ENCODE measurements at places on chromosomes 13 and 19.

DNA sequence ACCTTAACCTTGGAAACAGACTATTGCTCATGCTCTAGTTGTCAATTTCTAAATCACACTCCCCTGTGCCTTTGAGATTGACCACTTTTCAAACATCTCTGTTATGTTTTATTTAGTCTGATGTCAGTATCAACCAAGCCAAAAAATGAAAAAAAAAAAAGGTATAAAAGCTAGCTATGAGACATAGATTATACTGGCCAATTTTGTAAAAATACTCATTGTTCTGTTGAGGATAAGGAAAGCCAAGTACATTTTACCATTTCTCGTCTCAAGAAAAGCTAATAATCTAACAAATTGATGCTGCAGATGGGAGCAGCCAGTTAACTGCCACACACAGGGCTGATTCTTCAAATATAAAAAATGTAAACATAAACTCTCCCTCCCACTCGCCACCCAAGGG, 572.6 kb upstream of the KLF12 start:
- DNase-seq = no peak

DNA sequence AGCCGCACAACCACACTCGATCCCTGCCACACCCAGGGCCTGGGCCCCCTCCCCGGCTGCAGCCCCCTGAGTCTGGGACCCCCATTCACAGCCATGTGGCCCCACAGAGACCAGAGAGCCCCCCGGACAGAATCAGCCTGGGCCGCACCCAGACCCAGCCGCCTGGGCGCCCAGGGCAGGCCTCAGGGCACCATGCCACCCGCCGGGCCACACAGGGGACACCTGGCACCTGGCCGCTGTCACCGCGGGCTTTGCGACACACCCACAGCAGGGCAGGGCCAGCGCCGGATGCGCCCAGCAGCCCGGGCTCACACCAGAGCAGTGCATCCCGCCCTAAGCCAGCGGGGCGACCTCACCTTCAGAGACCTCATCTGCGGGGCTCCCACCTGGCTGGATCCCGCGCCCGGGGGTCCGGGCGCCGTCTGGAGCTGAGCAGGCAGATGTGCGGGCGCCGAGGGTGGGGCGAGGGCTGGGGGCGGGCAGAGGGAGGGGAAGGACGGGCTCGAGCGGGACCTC, 443 bp downstream of the TBXA2R start:
- no peak for DNase-seq

GRCh38 chr19:45423589-45424190, at the start of gene ERCC1:
TSS of gene ERCC1 (minus strand) at chr19:45423917. CDS start at chr19:45423374, 543 bp downstream.
- DNase-seq = peak; percentile 60

DNA sequence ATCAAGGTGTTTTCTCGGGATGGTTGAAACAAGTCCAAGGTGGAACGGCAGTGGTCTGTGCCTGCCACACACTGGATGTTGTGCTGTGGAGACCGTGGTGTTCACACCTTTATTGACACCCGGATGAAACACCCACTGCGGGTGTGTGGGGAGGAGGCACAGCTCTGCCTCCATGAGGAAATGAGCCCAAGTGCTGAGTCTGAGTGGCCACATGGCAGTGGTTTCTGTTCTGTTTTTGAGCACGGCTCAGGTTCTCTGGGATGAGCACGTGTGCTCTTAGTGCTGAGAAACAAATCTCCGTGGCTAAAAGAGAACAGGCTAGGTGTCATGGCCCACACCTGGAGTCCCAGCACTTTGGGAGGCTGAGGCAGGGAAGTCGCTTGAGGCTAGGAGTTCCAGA, 29.5 kb downstream of the UPF1 start:
- DNase-seq = no peak

- DNase-seq = no peak
These were observed 4.6 kb upstream of the PRKCG start for GRCh38 chr19:53877361-53877766.

- DNase-seq = no peak
These were observed 622 bp upstream of the RBM42 start for GRCh38 chr19:35628264-35628564.

- no peak for DNase-seq
These were observed 6.8 kb downstream of the GIPC3 start for GRCh38 chr19:3591876-3592613.

DNA sequence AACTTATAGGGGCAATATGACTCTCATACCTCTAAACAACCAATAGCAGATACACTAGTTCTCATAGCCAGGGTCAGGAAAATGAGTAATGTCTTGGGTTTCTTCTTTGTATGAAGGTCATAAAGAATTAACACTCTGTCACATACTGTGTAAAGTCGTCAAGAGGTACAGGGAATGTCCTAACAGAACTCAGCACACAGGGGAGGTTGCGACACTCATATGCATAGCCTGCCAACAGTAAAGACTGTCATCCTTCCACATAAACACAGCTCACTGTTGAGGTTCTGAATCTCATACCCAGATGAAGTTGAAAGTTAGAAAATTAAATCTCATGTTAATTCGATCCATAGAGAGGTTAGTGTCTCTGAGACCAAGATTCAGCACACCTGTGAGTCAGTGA, 34.2 kb upstream of the ZNF254 start:
- no peak for DNase-seq

GRCh38 chr13:86933676-86934075, 737.5 kb upstream of the SLITRK5 start:
- DNase-seq = no peak

- no peak for DNase-seq
These were observed 100.2 kb upstream of the SIAH3 start for GRCh38 chr13:45951724-45952123.

DNA sequence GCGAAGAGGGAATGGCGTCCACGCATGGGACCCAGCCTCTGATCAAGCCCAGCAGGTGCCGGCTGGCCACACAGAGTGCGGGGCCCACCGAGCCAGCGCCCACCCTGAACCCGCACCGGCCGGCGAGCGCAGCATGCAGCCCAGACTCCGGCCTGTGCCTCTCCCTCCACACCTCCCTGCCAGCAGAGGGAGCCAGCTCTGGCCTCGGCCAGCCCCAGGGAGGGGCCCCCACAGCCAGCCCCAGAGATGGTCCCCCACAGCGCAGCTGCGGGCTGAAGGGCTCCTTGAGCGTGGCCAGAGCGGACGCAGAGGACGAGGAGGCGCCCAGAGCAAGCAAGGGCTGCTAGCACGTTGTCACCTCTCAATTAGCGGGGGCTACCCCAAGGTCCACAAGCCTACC, 904.5 kb downstream of the SLITRK6 start:
- no peak for DNase-seq

- DNase-seq = no peak
These were observed 514 bp upstream of the MCEMP1 start for GRCh38 chr19:7676376-7676775.

- no peak for DNase-seq
These were observed 42.1 kb upstream of the NPAS1 start for GRCh38 chr19:46977548-46977947.

DNA sequence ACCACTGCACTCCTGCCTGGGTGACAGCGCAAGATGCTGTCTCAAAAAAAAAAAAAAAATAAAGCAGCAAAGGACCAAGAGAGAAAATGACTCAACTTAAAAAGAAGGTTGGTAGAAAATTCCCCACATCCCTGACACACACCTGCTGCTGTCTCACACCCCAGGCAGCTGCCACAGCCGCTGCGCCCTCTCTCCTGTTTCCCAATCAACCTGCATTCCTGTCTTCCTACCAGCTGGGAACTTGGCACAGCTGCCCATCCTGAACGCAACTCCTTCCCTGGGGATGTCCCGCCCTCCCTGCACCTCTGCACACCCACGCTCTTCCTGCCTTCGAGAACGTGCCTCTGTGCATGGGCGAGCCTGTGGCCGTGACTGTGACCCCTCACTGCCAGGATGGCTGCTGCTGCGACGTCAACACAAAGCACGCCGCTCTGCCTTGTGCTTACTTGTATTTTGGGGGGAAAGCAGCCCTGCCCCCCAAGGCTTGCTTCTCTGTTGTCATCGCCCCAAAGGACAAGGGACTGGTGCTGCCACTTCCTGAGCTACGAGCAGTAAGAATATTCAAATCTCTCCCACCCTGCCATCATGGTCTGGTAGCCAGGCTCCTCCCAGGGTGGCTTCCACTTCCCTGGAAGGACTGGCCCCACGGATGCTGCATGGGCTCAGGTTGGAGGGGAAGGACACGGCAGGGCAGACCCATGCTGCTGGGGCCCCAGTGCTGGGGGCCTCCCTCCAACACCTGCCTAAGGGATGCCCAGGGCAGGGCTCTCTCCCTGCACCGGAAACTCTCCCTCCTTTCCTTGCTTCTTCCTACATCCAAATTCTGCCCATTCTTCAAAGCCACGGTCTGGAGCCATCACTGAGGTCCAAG, 20.7 kb downstream of the SH3GL1 start:
- DNase-seq = no peak

DNA sequence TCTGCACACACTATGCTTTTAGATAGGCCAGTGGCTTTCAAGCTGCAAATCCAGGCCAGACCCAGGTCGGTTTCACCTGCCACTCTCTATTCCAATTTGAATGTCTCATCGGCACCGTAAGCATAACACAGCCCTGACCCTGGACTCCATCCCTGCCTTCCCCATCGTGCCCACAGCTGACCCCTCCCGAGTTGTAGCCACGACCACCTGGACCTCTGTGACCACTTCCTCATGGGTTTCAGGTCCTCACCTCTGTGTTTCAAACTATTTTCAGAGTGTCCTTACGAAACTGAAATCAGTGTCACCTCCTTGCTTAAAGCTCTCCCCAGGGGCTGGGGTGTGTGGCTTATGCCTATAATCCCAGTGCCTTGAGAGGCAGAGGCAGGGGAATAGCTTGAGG, 9.0 kb upstream of the HSH2D start:
- DNase-seq = no peak

DNA sequence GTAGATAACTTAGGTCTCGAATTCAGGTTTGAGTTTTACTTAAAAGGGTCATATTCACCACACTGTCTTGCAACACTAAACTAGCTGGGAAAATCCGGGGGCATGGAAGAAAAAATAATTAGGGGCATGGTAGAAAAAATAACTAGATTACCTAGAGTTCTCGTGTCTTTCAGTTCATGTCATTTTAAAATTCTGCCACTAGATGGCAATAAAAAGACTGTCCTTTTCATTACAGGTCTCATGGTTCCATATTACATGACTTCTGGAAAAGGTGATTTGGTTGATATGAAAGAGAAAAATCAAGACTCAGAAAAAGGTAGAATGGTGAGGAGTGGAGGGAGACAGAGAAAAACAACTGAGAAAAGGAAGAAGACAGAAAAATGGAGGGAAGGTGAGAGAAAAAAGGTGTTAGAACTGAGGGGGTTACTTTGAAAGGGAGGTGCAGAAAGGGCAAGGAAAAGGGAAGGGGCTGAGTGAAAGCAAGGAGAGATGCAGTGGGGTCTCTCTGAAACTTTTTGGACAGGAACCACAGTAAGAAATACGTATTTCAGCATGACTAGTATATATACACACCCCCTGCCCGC, 299.0 kb downstream of the KLF12 start:
- DNase-seq = no peak

- DNase-seq = no peak
These were observed 216.9 kb upstream of the RXFP2 start for GRCh38 chr13:31522396-31522795.

- DNase-seq = no peak
These were observed 53.6 kb upstream of the FARP1 start for GRCh38 chr13:98089246-98089645.

- DNase-seq = no peak
These were observed 951.3 kb downstream of the SLITRK5 start for GRCh38 chr13:88622362-88622973.

DNA sequence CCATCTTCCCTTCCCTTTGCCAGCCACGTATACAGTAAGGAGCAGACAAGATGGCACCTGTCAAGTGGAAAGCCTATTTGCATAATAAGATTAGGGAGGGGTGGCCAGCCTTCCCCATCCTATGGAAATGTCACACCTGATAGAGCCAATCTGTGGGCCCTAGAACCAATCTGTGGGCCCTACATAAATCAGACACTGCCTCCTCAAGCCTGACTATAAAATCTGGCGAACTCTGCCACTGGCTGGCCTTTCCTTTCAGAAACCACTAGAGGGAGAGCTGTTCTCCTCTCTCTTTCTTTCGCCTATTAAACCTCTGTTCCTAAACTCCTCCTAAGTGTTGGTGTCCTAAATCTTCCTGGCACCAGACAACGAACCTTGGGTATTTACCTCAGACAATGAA, 231.5 kb upstream of the KLHL1 start:
- DNase-seq = no peak

DNA sequence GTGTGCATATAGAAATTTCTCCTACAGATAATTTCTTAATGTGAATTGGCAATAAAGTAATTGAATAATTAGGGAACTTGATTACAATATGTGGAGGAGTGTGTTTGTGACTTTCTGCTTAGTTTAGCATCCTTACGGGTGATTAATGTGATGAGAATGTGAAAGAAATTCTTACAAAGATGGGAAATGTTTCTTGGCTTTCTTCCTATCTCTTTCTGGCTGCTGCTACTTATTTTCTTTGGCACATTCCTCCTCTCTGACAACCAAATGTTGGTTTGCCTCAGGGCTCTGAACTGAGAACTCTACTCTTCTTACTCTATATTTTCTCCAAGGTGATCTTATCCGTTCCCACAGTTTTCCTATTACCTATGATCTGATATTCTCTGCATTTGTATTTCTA, 300.1 kb downstream of the TBC1D4 start:
- no peak for DNase-seq

- no peak for DNase-seq
These were observed 66.7 kb downstream of the FRY start for GRCh38 chr13:32098272-32098671.

DNA sequence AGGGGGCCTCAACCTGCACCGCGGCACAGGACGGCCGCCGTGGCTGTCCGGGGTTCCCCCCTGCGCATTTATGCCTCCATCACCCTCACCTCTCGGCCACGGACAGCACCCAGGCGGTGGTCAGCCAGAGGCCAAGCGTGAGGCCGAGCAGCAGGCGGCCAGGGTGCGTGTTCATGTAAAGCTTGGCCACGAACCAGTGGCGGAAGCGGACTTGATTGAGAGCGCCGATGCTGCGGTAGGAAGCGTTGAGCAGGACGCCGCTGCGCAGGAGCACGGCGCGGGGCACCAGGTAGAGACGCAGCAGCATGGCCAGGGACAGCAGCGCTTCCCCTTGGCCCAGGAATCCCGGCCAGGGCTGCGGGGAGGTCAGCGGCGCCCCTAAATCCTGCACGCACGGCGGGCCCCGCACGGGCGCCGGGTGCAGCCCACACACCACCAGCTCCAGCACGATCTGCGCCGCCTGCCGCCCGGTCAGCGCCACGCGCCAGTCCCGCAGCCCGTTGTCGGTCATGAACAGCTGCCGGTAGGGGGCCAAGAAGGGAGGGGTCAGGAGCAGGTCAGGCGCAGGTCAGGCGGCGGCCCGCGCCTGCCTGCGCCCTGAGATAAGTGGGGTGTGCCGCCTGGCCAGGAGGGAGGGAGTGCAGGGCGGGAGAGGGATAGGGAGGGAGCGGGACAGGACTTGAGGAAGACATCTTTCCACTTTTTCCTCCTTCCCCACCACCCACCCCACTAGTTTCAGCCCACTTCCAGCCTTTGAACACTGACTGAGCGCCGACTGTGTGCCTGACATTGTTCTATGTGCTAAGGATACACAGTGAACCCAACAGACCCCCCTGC, 6.5 kb downstream of the KCNN4 start:
- no peak for DNase-seq

GRCh38 chr19:36113894-36114720, 568 bp downstream of the POLR2I start:
- DNase-seq = no peak

GRCh38 chr19:1933244-1933643, 7.7 kb upstream of the CSNK1G2 start:
- DNase-seq = no peak

- no peak for DNase-seq
These were observed 43.7 kb upstream of the OLFM4 start for GRCh38 chr13:52984881-52985363.

All from activated CD8-positive, alpha-beta memory T cell treated with anti-CD3 and anti-CD28 coated beads for 4 hours (primary cell).